Right cardiac atrium (tissue), 5 donors: ENCODE measurements at places on chromosomes 13 and 19. TPM values are rescaled to one million over a fixed set of nuclear protein-coding genes. Genes with fewer than 3 reads are reported as not detected.

GRCh38 chr19:52398081-52398441 is 412 bp downstream of the ZNF528 start:
- peak; percentile 34 for DNase-seq

Gene AXL
- total RNA-seq, result 37.8 TPM

- DNase-seq, result no peak
These were observed 284.1 kb upstream of the SOX21 start for GRCh38 chr13:94996445-94996844.

Gene NTN5
- 0.43 TPM for total RNA-seq
